ENCODE measurements at places on chromosomes 13 and 19.

DNA sequence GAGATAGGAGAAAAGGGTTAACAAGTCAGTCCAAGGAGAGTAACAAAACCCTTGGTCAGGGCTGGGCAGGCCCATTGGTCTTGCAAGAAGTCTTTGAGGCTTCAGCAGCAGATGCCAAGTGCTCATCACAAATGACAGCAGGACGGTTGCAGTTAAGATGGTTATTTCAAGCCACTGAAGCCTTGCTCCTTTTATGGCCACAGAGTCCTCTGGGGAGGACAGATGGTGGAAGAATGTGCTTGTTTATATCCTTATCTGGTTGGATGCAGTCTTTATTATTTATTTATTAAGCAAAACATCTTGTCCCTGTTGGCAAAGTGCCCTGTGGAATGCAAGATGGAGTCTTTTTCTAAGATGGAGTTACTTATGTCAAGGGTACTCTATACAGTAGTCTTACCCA lies 19.2 kb upstream of the ZNF331 start:
- no peak for DNase-seq

DNA sequence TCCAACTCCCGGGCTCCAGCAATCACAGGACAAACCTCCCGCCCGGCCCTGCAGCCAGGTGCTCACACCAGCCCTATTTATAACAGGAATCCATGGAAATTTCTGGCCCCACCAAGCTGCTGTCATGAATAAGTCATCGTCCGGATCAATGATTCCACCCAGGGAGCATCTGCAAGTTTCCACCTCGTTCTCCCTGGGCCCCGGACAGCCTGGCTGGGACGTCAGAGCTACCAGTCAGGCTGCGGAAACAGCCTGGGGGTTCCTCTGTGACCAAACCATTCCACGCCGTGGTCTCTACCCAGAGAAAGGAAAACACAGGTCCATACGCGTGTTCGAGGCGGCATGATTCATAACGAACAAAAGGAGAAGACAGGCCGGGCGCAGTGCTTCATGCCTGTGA lies 20.7 kb upstream of the PTBP1 start:
- DNase-seq, result no peak

GRCh38 chr13:45615501-45616101 lies at the start of gene ERICH6B:
Gene ERICH6B, minus strand, starts transcription at chr13:45615739. Its CDS starts 18,734 bp downstream, at chr13:45597005.
- DNase-seq, result no peak

DNA sequence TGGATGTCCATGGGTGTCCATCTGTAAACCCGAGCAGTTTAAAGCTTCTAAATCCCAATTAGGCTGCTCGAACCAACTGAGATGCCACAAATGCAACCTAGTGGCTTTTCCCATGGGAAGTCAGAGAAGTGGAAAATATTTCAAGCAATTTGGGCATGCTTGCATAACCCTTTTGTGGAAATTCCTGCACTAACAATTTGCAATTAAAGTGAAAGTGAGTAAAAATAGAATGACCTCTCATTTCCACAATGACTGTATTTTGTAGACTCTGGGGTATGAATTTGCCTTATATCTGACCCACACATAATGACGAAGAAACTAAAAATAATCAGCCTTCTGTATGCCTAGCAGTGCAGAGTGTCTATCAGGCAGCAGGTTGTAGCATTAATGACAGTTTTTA lies 91.8 kb upstream of the TSC22D1 start:
- peak; percentile 11 for DNase-seq

- DNase-seq, result peak; percentile 99
Observed at GRCh38 chr13:44237276-44237767, 136.3 kb upstream of the SERP2 start.

DNA sequence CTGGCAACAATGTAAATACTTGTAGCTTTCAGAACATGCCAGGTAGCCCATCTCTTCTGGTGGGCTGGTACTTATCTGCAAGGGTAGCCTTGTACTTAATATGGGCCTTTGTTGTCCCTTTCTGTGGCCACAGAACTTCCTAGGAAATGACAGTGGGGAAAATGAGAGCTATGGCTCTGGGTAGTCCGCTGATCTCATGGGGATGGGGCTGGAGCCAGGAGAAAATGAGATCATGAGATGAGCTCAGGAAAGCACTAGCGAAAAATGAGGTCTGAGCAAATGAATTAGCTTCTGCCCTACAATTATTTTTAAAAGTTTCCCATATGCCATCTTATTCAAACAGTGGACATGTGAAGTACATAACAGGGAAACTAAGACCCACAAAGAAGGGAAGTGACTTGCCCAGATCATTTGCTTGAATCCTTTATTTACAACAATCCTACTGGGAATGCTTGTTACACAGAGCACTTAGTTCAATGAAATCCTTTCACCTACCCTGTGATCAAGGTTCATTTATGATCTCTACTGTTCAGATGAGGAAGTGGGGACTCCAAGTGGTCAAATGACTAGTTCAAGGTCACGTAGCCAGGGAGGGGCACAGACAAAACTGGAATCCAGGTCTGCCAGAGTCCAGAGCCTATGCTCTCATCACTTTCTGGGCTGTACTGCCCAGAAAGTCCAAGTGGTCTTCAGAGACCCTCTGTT lies 87.1 kb downstream of the PTPRS start:
- DNase-seq, result peak; percentile 3

GRCh38 chr19:7159105-7159933 lies 89.8 kb downstream of the ZNF557 start:
- no peak for DNase-seq

DNA sequence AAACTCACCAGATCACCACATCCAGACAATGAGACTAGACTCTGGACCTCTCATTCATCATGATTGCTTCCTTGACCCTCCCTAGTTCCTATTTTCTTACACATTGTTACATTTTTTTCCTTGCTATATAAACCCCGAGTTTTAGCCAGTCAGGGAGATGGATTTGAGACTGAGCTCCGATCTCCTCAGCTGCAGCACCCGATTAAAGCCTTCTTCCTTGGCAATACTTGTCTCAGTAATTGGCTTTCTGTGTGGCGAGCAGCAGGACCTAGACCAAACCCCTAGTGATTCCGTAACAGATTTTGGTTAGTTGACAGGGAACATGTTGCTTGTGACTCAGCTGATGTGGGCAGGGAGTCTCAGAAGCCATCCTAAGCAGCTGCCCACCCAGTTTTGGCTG lies 44.0 kb downstream of the SUCLA2 start:
- no peak for DNase-seq

DNA sequence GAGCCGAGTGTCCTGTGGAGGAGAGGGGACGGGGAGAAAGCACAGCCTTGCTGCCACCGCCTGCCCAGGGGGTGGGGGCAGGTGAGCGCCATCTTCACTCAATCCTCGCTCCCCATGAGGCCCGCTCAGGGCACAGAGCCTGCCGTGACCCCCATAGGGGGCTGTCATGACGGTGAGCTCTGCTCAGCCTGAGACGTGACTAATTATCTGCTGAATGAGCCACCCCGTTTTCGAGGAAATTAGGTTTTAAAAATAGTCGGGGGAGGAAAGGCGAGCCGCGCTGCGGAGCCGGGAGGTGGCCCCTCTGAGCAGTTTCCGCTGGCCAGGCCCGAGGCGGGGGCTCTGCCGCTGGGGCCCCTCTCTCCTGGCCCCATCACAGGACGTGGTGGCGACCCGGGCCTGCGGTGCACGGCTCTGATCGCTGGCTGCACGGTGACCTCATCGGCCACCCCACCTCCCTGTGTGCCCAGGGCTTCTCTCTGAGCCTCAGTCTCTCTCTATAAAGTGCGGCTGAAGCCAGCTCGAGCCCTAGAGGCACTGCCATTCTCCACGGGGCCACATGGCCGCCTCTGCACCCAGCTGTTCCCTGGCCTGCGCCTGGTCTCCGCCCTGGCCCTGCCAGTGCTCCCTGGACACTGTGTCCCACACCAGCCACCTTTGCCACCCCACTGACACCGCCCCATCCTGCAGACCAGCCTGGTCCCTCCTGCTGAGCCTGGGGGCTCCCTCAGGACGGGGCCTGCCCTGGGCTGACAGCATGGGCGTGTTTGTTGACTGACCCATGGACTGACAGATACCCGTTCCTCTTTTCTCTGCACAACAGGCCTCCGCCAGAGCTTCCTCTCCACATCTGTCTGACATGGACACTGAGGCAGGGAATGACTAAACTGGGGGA lies 28.3 kb downstream of the PIP5K1C start:
- DNase-seq, result no peak

GRCh38 chr13:23619068-23619855 lies 49.0 kb downstream of the TNFRSF19 start:
- peak; percentile 54 for DNase-seq

DNA sequence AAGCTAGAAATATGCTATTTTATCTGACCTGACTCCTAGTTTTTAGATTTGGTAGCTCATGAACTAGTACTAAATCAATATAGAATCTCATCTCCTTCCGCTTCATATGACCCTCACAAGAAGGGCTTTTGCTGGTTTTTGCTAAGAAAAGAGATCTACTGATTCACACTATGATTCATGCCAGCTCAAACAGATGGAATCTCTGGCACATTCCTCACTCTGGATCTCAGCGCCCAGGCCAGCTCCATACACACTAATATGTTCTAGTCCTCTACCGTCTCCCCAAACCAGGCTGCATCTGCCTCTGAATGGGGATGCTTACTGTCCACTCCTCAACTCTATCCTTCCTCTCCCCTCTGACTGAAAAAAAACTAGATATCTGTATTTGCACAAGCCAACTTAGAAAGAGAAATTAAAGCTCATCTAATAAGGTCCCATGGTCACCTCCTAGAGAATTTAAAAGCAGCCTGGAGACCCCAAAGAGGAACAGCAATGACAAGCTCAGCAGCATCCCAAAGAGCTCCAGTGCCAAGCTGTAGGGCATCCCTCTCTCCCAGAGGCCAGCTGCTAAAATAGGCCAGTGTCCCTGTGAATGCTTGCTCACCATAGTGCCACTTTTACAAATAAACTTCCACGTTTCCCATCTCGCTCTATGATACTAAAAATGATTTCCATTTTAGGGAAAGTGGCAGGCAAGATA lies 74.9 kb downstream of the LHFPL6 start:
- DNase-seq, result no peak

DNA sequence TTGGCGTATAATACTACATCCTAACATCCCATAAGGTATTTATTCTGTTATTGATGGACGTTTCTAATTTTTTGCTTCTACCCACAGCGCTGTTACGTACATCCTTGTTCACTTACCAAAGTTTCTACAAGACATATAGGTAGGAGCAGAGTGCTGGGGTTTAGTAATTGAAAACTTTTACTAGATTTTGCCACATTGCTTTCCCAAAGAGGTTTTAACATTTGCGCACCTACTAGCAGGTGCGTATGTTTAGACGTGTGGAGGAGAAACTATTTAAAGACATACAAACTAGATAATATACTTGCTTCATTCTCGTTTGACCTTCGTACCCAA lies 559 bp upstream of the RPL21 start:
- DNase-seq, result no peak

DNA sequence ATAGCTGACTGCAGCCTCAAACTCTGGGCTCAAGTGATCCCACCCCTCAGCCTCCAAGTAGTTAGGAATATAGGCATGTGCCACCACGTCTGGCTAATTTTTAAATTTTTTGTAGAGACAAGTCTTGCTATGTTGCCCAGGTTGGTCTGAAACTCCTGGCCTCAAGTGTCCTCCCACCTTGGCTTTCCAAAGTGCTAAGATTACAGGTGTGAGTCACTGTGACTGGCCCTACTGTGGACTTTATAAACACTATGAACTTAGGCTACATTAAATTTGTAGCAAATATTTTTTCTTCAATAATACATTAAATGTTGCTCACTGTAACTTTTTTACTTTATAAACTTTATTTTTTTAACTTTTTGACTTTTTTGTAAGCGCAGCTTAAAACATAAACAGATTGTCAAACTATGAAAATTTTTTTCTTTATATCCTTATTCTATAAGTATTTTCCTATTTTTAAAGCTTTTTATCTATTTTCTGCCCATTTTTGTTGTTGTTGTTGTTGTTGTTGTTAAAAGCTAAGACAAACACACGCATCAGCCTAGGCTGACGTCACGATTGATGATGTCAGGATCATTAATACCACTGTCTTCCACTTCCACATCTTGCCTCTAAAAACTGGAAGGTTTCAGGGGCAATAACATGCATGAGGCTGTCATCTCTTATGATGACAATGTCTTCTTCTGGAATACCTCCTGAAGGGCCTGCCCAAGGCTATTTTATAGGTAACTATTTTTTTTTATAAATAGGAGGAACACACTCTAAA lies 204.2 kb downstream of the KLF5 start:
- no peak for DNase-seq

DNA sequence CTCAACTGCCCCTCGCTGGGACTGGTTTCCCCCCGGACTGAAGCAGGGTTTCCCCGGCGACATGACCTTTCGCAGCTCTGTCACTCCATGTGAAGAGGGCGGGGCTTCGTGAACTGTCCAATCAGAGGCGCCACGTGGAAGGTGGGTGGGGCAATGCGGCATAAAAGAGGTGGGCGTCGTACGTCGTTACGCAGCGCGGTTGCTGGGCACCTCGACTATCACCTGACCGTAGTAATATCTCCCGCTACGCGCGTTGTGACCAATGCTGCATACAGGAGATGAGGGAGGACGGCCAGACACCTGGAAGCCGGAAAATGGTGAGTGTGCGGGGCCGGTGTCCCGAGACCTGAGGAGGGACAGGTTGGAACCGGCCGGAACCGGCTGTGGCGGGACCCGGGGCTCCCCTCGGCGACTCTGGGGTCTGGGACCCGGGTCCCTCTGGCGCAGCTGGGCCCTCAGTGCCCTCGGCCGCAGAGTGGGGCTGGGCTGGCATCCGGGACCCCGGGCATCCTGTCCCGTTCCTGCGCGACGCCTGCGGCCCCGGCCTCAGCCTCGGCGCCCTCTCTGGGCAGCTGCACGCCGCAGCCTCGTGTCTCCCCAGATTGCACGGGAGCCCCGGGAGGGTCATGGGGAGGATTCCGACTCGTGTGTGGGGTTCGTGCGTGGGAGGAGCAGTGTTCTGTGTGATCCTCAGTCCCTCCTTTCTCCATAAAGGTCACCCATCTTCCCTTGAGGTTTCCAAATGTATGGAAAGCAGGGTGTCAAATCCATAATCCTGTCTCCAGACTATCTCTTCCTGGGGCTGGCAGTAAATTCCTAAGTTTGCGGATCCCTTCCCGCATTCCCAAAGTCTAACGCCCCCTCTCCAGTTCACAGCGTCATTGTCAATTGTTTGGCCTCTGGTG lies 32.2 kb downstream of the ZNF136 start:
- DNase-seq, result peak; percentile 48

DNA sequence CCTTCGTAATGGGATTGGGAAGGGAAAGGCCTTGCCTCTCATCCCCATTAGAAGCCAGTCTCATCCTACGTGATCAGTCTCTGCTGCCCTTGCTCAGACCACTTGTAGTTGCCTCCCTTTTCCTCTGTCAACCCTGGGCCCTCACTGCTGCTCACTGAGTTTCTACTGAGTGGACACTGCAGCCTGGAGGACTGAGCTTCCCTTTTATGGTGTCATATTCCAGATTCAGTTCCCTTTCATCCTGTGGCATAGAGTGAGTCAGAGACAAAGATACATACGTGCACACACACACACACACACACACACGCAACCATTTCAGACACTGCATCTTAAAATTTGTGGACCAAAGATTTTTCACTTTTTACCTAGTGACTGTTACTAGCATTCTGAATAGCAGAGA lies 56.6 kb downstream of the COG3 start:
- no peak for DNase-seq
